Hematopoietic multipotent progenitor cell treated with erythropoietin and hydrocortisone succinate and interleukin-3 and kit ligand, for 17 days (in vitro differentiated cells): ENCODE measurements at places on chromosomes 7 and 10.

- no peak for DNase-seq
These were observed 5.6 kb downstream of the PTN start for GRCh38 chr7:137337902-137338301.

GRCh38 chr7:105691680-105692564, 110.6 kb upstream of the EFCAB10 start:
- DNase-seq: no peak

- no peak for DNase-seq
These were observed 59.1 kb downstream of the ANKRD26 start for GRCh38 chr10:27041196-27041595.

- no peak for DNase-seq
These were observed 155.4 kb downstream of the ATE1 start for GRCh38 chr10:121772406-121772805.

DNA sequence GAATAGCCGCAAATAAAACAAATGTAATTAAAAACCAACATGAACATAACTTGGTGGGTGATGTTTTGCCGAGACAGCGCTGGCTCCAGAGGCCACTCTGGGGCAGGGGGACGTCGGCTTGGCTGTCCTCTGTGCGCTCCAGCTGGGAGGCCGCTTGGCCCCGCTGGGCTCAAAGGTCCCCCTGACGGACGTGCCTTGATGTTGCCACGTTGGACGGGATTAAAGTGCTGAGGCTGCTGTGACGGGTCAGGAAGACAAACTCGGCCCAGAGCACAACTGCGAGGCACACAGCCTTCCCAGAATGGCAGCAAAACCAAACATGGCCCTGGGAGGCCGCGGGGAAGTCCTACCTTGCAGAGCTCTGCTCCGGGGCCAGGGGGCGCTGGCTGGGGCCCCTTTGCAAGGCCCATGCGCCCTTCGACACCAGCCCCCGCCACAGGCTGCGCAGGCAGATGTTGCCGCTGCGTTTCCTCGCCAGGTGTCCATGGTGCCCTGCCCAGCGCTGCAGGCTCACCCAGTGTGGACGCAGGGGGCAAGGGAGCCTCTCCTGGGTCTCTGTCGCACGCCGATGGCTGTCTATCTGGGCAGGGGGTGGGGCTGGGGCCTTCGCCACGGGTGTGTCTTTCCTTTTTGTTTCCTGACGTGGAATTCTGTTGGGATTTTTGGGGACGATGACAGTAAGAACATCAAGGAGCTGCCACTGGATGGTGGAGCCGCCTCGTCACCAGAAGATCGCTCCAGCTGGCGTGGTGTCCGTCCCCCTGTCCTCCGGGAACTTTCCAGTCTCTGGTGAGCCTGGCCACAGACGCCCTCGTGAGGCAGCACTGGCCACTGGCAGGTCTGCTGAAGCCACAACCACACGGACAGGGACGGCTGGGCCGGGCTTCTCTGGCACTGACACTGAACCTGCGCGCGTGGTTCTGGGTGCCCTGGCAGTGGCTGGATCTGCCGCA, 99.6 kb upstream of the DIP2C start:
- no peak for DNase-seq

- no peak for DNase-seq
These were observed 24.5 kb upstream of the TTYH3 start for GRCh38 chr7:2607122-2607922.

DNA sequence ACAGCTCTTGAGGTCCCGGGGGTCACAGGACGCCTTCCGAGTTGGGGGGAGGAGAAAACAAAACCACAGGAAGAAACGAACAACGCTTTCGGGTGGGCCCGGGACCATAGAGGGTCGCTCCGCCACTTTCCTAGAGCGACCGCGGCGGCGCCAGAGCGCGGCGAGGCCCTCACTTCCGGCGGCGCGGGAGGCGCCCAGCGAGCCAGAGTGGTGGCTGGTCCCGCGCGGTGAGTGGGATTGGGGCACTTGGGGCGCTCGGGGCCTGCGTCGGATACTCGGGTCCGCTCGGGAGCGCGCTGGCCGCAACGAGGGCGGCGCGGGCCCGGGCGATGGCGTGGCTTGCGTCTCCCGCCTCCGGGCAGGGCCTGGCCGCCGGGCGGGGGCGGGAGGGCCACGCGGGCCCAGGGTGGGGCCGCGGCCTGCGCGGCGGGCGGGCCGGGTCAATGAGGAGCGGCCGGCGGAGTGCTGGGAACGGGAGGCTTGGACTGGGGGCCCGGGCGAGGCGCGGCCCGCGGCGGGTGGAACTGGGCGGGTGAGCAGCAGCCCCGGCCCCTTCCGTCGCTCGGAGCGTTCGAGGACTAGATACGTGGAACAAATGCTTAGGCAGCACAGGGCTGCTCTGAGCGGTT, at the start of gene ZNF22:
ZNF22 (plus strand) TSS at position 172 of the 629 bp plus-strand sequence. CDS start 2,446 bp downstream, outside the sequence.
- DNase-seq: peak; percentile 17

DNA sequence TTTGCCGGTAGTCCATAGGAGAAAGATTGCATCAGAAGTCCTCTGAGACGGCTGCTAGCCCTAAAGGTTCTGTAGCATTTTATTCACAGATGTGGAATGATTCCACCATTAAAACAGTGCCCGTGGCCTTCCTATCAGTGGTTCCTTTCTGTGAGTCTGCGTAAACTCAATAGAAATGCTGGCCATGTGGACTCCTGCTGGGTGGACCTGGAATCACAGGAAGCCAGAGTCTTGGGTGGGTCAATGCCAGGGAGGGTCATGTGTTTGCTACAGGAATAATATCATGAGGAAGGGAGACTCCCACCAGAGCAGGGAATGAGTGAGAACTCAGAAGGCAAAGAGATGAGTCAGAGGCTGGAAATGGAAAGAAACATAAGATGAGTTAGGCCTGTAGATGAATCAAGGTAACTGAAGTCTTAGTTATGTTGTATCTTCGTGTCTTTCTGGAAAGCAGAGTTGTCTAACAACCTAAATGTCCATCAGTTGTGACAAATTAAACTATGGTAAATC, 410.4 kb upstream of the AUTS2 start:
- no peak for DNase-seq

DNA sequence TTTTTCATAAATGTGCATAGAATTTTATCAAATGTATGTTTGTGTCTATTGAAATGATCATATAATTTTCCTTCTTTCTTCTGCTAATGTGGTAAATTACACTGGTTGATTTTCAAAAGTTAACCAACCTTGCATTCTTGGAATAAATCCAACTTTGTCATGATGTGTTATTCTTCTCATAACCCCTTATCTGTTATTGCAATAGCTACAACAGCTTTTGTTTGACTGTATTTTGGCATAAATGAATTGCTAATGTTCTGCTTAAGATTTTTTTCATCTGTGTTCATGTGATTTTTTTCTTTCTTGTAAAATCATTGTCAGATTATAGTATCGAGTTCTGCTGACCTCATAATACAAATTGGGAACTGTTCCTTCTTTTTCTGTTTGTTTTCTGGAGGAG, 17.6 kb downstream of the CDH23 start:
- DNase-seq: no peak

DNA sequence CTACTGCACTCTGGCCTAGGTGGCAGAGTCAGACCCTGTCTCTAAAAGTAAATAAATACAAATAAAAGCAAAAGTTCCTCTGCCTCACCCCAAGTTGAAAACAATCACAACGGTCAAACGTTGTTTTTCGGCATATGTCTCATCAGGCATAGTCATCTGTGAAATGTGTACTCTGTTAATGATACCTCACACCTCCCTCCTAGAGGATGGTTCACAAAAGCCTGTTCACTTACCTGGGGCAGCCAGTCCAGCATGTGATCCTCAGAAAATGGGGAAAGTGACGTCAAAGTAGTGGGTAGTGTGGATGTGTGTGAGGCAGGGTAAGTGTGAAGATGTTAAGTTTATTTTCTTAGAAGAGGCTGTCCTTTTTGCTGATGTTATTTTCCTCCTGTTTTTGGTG, 254.0 kb upstream of the LRGUK start:
- DNase-seq: no peak

GRCh38 chr10:241451-241850, 106.2 kb downstream of the ZMYND11 start:
- DNase-seq: no peak

DNA sequence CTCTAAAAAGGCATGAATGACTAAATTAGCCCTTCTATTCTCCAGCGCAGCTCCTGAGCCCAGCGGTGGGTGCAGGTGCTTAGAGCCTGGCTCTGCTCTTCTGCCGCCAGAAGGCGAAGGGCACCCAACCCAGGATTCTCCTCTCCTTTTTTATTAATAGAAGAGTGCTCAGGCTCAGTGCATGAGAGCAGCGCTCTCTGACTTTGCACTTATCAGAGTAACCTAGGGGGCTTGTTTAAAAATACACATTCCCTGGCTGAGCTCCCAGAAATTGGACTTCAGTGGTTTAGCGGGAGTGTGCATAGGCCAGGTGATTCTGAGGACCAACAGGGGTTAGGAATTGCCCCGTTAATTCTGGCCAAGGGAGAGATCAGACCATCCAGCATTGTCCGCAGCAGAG, 1.7 kb upstream of the PFKP start:
- DNase-seq: no peak

DNA sequence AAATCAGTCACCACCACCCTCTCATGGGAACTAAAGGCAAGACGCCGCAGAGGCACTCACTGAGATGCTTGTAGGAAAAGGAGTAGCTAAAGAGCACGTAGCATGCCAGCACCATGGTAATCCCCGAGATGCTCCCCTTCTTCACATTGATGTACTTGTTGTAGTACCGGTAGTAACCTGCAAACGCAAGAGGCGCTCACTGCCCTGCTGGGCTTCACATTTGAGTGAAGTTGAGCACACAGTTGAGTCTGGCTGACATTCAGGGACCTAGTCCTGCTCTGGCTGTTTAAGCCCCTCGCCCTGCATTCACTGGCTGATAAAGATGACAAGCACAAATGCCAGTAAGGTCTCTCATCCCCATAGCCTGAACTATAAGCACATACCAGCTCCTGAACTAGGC, 6.9 kb downstream of the ATP5MF start:
- peak; percentile 18 for DNase-seq

- DNase-seq: no peak
These were observed 311.6 kb upstream of the SEMA3A start for GRCh38 chr7:84506151-84506550.

- no peak for DNase-seq
These were observed 17.1 kb downstream of the CHST3 start for GRCh38 chr10:71981015-71981875.

- DNase-seq: no peak
These were observed 62.8 kb downstream of the PKD1L1 start for GRCh38 chr7:47885309-47885986.

DNA sequence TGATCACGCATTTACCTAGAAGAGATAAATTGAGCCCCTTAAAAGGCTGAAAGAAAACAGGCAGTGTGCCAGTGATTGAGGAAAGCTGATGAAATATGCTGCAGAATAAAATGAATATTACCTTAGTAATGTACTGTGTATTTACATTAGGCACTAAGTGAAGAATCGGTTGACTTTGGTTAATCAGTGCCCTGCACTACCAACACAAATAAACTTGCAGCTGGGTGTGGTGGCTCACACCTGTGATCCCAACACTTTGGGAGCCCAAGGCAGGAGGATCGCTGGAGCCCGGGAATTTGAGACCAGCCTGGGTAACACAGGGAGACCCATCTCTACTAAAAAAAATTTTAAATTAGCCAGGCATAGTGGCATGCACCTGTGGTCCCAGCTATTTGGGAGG, 148.3 kb upstream of the TCF7L2 start:
- no peak for DNase-seq

DNA sequence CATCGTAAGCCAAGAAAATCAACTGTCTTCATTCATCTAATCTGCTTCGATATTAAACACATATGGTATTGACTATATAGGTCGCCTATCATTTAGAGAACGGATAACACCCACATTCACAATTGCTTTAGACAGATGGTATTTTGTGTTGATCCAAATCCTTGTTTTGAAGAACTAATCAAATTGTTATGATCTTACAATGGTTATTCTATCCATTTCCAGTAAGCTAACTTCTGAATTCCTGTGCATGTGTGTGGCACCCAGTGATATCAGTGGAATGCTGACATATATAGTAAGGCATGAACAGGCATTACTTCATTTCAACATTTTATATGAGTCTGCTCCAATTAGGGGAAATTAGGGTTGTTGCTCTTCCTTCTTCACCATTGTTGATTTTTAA, 98.8 kb downstream of the SEMA3E start:
- DNase-seq: no peak

GRCh38 chr10:131689954-131690757, 210.7 kb upstream of the PPP2R2D start:
- no peak for DNase-seq

- peak; percentile 38 for DNase-seq
These were observed 384 bp downstream of the DCLRE1C start for GRCh38 chr10:14953424-14954000.

DNA sequence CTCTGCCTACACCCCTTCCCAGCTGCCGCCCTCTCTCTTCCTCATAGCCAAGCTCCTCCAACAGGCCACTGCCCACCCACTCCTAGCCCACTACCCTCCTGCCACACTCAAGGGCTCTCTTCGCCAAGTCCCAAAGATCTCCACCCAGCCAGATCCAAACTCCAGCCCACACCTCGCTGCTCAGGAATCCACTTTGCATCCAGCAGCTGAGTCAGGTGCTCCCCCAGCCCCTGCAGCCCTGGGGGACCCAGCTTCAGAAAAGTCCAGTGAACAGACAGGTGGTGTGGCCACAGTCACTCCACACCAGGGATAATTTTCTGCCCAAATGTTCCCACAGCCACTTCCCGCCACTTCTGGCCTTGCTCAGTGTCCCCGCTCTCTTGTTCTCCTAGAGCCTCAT, 10.9 kb downstream of the OGDHL start:
- DNase-seq: no peak

- DNase-seq: no peak
These were observed 30.8 kb upstream of the KNDC1 start for GRCh38 chr10:133129071-133129858.

DNA sequence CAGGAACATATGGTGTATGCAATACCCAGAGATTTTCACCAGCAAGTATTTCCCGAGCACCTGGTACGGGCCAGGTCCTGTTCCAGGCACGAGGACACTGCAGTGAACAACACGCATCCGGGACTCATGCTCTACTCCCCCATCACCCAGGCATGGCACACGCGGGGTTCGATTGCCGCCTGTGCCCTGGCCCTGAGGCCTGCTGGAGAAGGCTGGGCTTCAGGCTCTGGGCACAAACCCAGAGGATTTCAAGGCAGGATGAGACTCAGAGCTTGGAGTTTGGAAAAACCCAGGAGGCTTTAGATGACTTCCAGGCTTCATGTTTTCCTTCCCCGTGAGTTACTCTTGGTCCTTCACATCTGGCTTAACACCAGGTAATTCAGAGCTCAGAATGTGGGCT, 143.5 kb downstream of the NEURL1 start:
- DNase-seq: no peak

GRCh38 chr7:28973591-28973990, 15.5 kb upstream of the TRIL start:
- no peak for DNase-seq

DNA sequence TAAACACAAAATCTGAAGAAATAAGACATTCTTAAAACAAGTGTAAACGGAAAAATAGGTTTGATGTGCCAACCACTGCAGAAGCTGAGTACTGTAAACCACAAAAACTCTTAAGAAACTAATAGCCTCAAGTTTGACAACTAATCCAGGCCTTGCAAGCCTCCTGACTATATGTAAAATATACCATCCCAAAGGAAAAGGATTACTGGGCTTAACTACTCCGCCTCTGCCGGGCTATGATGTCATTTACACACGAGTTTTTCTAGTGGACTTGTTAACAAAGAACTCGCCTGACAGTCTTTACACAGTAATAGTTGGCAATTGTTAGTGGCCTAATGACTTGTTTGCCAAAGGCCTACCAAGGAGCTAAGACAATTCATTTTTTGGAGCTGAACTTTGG, 2.1 kb downstream of the KIF5B start:
- DNase-seq: peak; percentile 53

- no peak for DNase-seq
These were observed 177.3 kb downstream of the C7orf25 start for GRCh38 chr7:42734568-42734967.

- DNase-seq: no peak
These were observed 138.3 kb downstream of the EGFR start for GRCh38 chr7:55156919-55157763.
